PC-3 (cell line): ENCODE measurements at places on chromosomes 16 and 17. TPM values are rescaled to one million over a fixed set of nuclear protein-coding genes. Genes with fewer than 3 reads are reported as not detected.
A peak's percentile ranks its signal among the peaks of the same experiment; 100 is the strongest.

- no peak for DNase-seq
Observed at GRCh38 chr16:46568472-46569230, 52.5 kb downstream of the SHCBP1 start.

SLC47A2 gene
- total RNA-seq: 0.17 TPM in 1 of 2 replicates, not detected in the other

TEDC2 gene
- total RNA-seq: 35.5 and 44.9 TPM in 2 replicates

- peak; percentile 45 for DNase-seq
Observed at GRCh38 chr17:68431661-68432071, 25.6 kb downstream of the WIPI1 start.

DNA sequence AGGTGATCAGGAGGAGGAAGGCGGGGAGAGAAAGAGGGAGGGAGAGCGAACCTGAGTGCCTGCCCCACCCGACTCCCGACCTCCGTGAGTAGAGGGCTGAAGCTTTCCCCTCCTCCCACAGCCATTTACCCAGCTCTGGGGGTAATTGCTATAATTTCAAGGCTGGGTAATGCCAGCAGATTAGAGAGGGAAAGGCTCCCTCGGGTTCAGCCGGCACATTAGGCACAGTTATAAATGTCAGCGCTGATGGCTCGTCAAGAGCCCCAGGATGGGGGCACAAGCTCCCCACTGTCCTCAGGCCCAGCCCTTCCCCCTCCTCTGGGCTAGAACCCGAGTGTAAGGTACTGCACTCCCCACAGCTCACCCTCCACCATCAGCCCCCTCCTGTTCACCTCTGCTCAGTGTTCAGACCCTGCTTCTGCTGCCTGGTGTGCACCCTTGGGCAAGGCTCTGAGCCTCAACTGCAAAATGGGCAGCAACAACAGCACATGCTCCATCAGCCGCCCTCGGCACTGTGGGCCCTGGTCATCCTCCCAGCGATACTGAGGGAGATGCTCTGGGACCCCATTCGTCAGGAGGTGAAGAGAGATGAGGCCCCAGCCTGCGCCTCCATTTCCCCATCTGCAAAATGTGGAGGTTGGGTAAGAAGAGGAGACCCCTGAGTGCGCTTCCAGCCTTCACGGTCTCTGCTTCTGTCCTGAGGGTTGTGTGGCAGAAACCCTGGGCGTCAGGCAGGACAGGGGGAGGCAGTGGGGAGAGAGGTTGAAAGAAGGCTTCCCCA lies 77.2 kb downstream of the NT5M start:
- DNase-seq: no peak
